Choroid plexus epithelial cell (primary cell): ENCODE measurements at places on chromosomes 16 and 17.

- peak; percentile 32 for DNase-seq
These were observed 219.5 kb downstream of the NTN1 start for GRCh38 chr17:9240659-9241370.

DNA sequence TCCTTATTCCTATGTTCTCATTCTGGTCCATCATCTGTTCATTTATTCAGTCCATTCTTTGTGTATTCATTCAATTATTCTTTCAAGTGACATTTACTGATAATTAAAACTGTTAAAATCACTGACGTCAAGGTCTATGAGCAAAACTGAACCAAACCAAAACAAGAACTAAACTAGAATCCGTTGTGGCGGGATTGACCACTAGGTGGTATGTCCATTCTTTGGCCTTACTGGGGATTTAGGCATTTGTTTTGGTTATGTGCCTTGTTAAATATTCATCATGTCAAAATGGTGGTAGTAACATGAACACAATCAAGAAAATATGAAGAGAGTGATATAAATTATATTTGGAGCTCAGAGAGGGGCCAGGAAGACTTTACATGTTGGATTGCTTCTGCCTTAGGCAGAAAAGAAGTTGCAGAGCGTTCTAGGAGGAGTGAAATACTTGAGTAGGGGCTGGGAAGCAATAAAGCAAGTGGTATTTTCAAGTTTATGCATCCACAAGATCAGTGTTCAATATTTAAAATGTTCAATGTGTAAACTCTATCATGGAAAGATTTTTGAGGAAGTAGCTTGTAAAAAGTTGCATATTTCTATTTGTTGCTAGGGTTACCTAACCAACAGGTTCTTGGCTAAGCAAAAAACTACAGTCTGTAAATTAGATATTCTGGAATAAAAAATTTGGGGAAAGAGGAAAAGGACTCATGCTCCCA, 129.0 kb downstream of the CDH13 start:
- DNase-seq, result peak; percentile 50

DNA sequence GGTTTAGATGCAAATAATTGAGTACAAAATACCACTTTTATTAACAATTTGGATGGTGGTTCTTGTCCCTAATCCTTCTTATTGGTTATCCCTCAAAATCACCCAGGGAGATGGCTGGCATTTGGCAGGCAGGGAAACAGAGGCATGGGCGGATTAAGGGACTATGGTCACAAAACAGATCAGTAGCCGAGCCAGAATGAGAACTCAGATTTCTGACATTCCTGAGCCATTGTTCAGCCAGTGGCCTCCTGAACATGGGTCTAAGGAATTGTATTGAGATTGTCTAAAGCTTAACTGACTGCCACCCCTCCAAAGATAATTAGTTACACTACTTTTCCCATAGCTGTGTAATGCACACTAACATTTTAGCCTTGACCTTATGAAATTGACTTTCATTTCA, 88.4 kb downstream of the CHD9NB start:
- peak; percentile 0 for DNase-seq

GRCh38 chr17:77698903-77699623, 259.4 kb upstream of the TNRC6C start:
- DNase-seq, result no peak

- no peak for DNase-seq
These were observed 14.4 kb upstream of the ATP2A3 start for GRCh38 chr17:3978421-3979289.

- no peak for DNase-seq
These were observed 164.4 kb upstream of the TBX2 start for GRCh38 chr17:61235001-61235826.
